Activated CD8-positive, alpha-beta T cell treated with anti-CD3 and anti-CD28 coated beads for 36 hours (primary cell): ENCODE measurements at places on chromosomes 1 and 21. TPM values are rescaled to one million over a fixed set of nuclear protein-coding genes. Genes with fewer than 3 reads are reported as not detected.

- no peak overlapping the region for H3K4me3 ChIP-seq
- no peaks in the 10 kb centered on the region for H3K27me3 ChIP-seq
- DNase-seq = no peak
- no peaks in the 10 kb centered on the region for H3K36me3 ChIP-seq
Measured at GRCh38 chr1:72891976-72892375, 609.6 kb upstream of the NEGR1 start.

DNA sequence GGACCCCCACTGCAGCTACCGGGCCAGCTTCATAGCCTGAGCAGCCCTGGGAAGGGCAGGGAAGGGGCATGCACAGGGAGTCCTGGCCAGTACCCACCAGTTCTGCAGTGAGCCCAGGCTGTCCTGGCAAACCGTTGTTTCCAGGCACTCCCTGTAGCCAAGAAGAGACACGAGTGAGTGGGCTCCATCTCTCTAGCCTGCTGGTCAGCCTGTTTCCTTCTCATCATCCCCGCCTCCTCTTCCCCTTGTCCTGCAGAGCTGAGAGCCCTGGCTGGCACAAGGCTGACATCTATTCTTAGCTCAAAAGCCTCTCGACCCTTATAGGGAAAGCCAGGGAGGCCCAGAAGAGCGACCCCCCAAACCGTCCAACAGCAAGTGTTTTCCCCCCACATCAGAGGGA, 28.7 kb downstream of the COL16A1 start:
- no peaks in the 10 kb centered on the region for H3K36me3 ChIP-seq
- H3K4me3 ChIP-seq = no peak overlapping the region
- H3K4me1 ChIP-seq = peaks cover 3% of the 10 kb centered on the region
- no peak overlapping the region for H3K27ac ChIP-seq
- DNase-seq = no peak
- peaks cover 7% of the 10 kb centered on the region for H3K27me3 ChIP-seq

- no peak overlapping the region for H3K27ac ChIP-seq
- H3K36me3 ChIP-seq = no peaks in the 10 kb centered on the region
- no peak overlapping the region for H3K4me3 ChIP-seq
- H3K27me3 ChIP-seq = peaks cover 1% of the 10 kb centered on the region
- no peak for DNase-seq
- H3K4me1 ChIP-seq = no peaks in the 10 kb centered on the region
Measured at GRCh38 chr1:76374086-76374485, 299.5 kb downstream of the ST6GALNAC3 start.

The PAPPA2 gene
- total RNA-seq = 0.07 TPM

The DISP3 gene
- 0.63 TPM for total RNA-seq
